Fibroblast of mammary gland (primary cell): ENCODE measurements at places on chromosomes 3 and 15.

DNA sequence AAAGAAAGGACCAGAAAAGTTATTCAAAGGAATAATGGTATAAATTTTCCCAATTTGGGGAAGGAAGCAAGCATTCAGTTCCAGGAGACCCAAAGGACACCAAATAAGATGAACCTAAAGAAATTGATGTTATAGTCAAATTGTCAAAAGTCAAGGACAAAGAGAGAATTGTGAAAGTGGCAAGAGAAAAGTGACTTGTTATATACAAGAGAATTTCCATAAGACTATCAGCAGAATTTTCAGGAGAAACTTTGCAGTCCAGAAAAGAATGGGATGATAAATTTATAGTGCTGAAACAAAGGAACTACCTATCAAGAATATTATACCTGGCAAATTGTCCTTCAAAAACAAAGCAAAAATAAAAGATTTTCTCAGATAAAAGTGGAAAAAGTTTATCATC, 43.8 kb upstream of the FOXB1 start:
- no peak for DNase-seq

GRCh38 chr15:74816624-74817369, 4.2 kb downstream of the LMAN1L start:
- no peak for DNase-seq

DNA sequence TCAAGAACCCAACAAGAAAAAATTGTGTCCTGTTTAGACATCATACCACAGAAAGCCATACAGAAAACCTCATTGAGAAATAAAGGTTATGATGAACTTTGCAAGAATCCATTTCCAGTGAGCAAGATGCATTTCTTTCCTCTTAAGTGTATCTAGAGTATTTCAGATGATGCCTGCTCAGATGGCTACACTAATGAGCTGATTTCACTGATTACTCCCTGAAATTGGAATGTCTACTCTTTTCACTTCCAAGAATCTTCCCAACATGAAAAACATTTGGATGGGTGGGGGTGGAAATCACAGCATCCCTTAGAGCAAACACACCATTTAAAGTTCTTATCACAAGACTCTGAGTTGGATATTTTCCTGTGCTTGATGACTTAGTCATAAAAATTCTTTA, 41.4 kb upstream of the IL12A start:
- DNase-seq: peak; percentile 84

- no peak for DNase-seq
Measured at GRCh38 chr15:85307687-85308045, 72.7 kb upstream of the AKAP13 start.

- peak; percentile 26 for DNase-seq
Measured at GRCh38 chr3:134067531-134068161, 37.9 kb upstream of the SLCO2A1 start.

- DNase-seq: peak; percentile 92
Measured at GRCh38 chr3:73614419-73614818, 10.3 kb downstream of the PDZRN3 start.

- DNase-seq: peak; percentile 5
Measured at GRCh38 chr15:97998307-97999071, 38.0 kb downstream of the ARRDC4 start.

GRCh38 chr15:43449981-43450380, 43.0 kb downstream of the TP53BP1 start:
- DNase-seq: no peak

DNA sequence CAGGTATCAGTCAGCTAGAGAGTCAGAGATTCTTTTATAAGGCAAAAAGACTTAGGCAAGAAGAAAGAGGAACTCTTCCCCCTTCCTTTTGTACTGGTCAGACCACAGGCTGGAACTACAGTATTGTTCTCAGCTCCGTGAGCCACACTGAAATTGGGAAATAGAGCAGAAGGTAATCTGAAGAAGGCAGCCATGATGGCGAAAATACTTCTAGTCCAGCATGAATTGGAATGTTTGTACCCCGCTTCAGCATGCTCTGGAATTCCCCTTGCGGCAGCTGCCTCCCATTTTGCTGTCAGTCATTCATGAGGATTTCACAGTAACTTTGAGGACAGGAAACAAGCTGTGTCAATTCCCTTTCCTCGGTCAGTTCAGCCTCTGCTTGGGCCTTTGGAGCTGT, 96.2 kb downstream of the CORO2B start:
- no peak for DNase-seq

GRCh38 chr3:24363242-24363641, 131.4 kb downstream of the THRB start:
- DNase-seq: peak; percentile 65

DNA sequence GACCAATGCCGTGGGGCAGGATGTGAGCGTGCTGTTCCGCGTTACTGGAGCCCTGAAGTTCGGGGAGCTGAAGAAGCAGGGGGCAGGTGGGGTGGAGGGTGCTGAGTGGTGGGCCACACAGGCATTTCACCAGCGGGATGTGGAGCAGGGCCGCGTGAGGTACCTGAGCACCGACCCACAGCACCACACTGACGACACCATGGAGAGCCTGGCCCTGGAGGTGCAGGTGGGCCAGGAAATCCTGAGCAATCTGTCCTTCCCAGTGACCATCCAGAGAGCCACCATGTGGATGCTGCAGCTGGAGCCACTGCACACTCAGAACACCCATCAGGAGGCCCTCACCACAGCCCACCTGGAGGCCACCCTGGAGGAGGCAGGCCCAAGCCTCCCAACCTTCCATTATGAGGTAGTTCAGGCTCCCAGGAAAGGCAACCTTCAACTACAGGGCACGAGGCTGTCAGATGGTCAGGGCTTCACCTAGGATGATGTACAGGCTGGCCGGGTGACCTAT, 179.6 kb downstream of the TBC1D2B start:
- no peak for DNase-seq

- peak; percentile 87 for DNase-seq
Measured at GRCh38 chr3:52090131-52090932, 34.0 kb upstream of the DUSP7 start.

GRCh38 chr3:100277255-100277800, 16.5 kb downstream of the TBC1D23 start:
- DNase-seq: peak; percentile 55

DNA sequence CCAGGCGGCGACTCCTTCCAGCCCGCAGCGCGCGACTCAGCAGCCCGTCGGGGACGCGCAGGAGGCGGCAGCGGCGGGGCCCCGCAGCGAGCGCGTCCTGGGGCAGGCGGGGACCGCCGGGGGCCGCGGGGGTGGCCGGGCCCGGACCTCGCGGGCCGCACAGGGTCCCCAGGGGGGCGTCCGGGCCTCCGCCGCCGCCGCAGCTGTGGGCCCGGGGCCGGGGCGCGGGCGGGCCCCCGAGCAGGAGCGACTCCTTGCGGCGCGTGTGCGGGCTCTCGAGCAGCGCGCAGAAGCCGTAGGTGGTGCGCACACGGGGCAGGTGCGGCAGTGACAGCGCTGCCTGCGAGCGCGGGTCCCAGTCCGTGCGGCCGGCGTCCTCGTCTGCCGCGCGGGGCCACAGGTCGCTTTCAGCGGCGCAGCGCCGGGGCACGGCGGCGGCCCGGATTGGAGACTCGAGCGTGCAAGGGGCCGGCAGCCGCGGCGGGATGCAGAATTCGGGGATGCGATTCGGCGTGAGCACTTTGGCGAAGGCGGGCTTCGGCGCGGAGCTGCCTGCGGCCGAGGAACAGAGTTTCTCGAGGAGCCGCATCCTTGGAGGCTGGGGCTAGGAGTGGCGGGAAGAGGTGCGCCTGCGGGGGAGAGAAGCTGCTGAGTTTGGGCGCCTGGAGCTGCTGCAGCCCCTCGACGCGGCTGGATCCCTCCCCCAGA, 535 bp downstream of the C2CD4B start:
- no peak for DNase-seq

GRCh38 chr15:40746916-40747418, 8.1 kb downstream of the RMDN3 start:
- peak; percentile 36 for DNase-seq

- peak; percentile 43 for DNase-seq
Measured at GRCh38 chr3:108088697-108089096, 2.1 kb downstream of the CD47 start.

GRCh38 chr3:40313975-40314860, 4.7 kb downstream of the EIF1B start:
- DNase-seq: peak; percentile 35

- DNase-seq: no peak
Measured at GRCh38 chr15:39584662-39585388, 3.9 kb downstream of the THBS1 start.

GRCh38 chr3:101665851-101666250, 11.1 kb downstream of the ZBTB11 start:
- no peak for DNase-seq

- peak; percentile 61 for DNase-seq
Measured at GRCh38 chr3:183369627-183370026, 58.8 kb downstream of the MCF2L2 start.

DNA sequence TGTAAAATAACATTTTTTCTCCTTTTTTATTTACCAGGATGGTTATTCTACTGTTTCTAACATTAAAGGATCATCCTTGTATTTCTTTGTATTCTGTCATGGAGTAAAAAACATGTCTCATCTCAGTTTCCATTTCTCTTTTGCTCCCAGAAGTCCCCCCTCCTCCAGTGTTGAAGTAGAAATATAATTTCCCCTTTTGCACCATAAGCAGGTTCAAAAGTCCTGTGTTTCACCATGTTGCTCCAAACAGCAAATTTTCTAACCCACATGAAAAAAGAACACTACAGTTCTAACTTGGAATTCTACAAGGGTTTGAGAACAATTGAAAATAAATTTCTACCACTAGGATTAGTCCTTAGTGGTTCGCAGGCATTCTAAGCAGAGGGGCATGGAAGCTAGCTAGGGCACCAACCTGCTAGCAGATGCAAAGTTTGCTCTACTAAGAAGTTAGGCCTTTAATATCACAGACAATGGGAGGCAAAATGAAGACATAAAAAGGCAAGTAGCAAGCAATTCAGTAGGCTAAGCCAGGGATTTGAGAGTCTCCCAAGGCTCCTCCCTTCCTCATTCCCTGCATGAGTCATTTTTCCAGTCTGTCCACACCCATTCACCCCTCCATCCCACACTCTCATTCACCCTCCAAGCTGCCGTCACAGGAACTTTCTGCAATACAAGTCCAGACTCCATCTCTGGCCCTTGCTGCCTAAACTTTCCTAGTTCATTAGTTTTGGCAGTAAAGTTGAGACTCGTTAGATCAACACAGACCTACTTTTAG, 2.3 kb upstream of the MBNL1 start:
- DNase-seq: peak; percentile 99

DNA sequence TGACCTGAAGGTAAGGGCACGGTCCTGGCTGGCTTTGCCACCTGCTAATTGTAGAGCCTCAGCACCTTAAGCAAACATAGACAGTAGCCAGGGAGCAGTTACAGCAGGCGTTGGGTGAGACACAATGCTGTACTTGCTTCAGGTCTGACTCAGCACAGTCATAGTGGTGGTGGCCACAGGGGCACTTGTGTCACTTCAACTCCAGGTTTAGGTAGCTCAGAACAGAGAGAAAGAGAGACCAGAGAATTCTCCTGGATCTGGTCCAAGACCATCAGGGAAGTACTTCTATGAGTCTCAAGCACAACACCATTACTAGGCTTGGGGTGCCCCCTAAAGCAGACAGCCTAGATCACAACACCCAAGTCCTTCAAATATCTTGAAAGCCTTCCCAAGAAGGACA, 204.4 kb downstream of the OTOL1 start:
- peak; percentile 21 for DNase-seq

DNA sequence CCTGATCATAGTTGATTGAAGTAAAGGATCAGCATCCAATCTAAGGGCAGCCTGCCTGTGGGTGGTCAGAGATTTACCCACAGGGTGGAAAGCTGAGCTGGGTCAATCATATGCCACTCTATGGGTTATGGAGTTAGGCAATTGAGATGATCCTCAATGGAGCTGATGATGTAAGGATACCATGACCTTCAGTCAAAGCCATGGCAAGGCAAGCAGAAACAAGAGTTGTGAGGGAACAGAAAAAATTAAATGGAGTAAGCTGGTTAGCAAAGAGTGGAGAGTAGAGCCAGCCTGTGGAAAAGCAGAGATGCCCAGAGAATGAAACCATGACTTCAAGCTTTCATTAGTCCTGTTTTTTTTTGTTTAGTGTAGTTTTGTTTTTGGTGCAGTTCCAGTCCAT, 5.7 kb upstream of the IQGAP1 start:
- DNase-seq: no peak

DNA sequence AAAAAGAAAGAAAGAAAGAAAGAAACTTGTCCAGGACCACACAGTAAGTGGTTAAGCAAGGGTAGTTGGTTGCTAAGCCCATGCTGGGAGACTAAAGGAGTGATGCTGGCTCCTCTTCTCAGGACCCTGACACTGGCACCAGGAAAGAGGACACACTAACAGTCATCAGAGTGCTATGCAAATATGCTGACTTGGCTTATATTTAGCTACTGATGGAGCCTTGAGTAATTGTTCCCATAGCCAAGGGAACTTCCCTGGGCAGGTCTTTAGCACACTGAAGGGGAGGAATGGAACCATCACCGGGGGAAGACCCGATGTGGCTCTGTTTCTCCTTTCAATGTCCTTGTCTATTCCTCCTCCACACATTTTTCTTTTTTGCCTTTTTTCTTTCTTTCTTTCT, 6.2 kb downstream of the TMEM40 start:
- no peak for DNase-seq

DNA sequence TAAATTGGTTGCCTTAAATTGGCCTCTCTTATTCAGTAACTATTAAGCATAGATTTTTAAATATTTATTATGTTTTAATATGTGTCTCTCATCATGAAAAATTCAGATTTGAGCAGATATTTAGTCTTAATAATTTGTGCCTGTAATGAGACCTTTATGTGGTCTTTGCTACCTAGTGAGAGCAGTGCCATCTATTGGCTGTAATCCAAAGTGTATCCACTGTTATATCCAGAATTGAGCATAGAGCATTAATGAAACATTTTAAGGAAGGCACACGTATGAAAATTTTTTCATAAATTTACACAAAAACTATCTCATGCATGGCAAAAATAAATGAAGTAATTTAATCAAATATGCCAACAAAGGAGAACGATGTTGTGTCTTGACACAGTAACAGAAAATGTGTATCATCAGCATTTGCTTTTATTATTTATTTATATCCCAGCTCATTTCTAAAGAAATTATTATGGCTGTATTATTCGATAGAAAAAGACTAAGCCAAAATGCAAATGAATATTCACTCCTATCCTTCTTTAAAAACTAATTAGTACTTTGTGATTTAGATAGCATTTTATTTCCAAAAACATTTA, 203.5 kb downstream of the RSRC1 start:
- peak; percentile 48 for DNase-seq

DNA sequence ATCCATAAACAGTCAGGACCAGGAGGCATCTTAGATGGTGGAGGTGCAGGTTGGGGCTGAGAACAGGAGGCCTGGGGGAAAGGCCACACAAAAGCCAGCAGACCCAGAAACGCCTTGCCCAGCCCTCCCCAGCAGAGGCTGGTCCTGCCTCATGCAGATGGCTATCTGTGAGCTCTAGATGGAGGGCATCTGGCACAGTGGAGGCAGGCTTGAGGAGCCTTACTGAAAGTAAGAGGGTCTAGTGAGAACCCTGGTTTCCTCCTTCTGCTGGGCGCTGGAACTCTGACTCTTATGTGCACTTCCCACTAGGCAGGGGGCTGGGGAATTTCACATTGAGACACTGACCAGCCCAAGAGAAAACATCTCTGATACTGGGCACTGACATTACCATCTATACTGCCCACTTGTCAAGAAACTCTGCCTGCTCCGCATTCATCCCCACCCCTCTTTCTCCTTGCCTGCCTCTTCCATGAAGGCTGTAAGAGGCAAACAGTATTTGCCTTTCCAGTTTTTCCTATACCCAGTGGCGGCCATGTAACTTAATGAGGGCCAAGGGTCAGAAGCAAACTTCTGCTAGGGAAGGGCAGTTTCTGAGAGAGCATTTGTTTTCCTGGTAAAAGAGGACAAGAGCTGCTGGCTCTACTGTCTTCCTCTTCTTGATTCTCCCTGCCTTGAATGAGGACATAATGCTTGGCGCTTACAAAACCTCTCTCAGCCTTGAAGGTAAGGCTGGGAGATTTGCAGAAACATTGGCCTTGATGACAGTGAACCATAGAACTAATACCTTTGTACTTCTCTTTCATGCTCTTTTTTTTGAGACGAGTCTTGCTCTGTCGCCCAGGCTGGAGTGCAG, 4.4 kb upstream of the SCN5A start:
- no peak for DNase-seq
